Activated CD8-positive, alpha-beta memory T cell treated with anti-CD3 and anti-CD28 coated beads for 1 hour (primary cell): ENCODE measurements at places on chromosomes 2 and 18.

DNA sequence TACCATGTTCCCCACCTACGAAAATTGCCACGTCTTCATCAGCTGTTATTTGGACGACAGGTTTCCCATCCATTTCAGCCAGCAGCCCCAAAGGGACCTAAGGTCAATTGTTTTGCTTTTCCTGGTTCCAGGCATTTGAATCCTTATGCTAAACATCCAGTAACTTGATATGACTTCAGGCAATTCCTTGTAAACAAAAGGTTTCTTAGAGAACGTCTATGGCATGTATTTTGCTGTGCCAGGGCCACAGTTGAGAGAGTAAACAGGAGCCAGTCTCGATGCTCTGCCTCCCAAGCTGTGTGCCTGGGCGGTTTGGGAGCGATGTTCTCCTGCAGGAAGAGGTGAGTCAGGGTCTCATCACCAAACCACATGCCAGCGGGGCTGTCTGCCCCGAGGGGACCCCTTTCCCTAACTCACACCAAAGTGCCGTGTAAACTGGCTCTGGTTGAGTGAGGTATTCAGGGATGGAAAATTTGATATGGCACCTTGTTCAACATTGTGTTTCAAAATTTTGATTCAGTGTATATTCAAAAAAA is 12.9 kb upstream of the MC5R start:
- no peak for DNase-seq

DNA sequence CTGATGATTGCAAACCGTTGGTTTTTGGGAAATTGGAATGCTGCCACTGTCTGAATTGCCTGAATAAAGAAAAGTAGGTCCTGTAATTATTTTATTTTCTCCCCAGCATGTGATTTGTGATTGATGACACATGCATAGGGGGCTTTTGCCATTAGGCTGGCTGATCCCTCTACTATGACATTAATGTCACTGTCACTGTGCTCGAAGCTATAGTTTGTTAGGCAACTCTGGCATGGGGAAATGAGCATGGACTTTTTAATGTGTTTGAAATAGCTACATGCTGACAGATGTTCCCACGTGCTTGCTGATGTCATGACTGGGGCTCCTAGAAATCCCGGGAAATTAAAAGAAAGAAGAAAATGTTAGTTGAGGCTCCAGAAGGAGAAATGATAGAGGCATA is 99.1 kb downstream of the HRH4 start:
- DNase-seq, result no peak

DNA sequence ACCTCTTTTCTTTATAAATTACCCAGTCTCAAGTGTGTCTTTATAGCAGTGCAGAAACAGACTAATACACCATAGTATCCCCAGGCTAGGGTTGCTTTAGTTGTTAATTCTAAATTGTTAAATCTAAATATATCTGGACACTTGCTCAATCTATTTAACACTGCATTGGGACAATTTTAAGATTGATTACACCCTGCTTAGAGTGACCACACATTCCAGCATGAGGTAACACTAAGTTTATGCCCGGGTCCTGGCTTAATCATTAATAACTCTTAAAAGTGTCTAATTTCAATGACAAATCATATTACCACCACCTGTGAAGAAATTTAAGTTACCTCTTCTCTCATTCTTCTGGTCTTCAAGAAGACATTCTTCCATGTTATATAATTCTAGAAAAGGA is 131.4 kb downstream of the ZNF385B start:
- no peak for DNase-seq

DNA sequence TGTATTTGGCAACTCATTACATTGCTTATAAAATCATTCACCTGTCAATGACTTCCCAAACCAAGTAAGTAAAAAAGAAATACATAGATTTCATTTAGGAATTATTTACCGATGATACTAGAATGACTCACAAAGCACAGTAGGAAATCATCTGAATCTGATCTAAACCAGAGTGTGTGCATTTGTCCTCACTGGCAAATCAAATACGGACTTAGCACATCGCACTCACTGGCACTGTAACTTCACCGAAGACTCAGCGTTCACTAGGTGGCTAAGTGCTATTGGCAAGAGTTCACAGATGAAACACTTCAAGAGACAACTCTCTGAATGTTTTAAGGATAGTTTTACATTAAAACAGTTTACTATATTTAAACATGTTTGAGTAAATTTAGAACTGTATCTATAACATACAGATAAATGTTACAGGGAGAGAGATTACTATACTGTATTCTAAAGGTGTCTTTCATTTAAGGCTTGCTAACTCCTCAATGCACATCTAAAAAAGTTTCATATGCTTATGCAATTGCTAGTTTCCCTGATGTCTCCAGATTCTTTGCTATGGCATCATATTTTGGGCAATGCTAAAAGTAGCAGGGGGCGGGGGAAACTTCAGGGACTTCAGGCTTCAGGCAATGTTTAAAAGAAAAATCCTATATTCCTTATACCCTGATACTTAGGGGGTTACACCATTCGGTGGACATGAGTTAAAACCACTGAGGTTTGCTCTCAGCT is 48.8 kb downstream of the STK39 start:
- DNase-seq, result no peak

- no peak for DNase-seq
Observed at GRCh38 chr2:39091543-39091942, 29.3 kb downstream of the SOS1 start.

GRCh38 chr18:30967701-30968100 is 74.8 kb downstream of the DSC3 start:
- DNase-seq, result no peak

- no peak for DNase-seq
Observed at GRCh38 chr18:13446610-13447461, 228.3 kb downstream of the LDLRAD4 start.

- DNase-seq, result no peak
Observed at GRCh38 chr2:180690611-180691010, 289.8 kb upstream of the UBE2E3 start.

DNA sequence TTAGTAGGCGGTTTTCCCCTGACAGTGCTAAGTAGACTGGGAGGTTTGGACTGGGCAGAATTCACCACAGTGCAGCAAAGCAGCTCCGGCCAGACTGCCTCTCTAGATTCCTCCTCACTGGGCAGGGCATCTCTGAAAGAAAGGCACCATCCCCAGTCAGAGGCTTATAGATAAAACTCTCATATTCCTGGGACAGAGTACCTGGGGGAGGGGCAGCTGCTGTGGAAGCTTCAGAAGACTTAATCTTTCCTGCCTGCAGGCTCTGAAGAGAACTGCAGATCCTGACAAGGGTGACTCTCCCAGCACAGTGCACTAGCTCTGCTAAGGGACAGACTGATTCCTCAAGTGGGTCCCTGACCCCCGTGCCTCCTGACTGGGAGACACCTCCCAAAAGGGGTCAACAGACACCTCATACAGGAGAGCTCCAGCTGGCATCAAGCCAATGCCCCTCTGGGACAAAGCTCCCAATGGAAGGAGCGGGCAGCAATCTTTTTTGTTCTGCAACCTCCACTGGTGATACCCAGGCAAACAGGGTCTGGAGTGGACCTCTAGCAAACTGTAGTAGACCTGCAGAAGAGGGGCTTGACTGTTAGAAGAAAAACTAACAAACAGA is 266.8 kb upstream of the CRIM1 start:
- no peak for DNase-seq

DNA sequence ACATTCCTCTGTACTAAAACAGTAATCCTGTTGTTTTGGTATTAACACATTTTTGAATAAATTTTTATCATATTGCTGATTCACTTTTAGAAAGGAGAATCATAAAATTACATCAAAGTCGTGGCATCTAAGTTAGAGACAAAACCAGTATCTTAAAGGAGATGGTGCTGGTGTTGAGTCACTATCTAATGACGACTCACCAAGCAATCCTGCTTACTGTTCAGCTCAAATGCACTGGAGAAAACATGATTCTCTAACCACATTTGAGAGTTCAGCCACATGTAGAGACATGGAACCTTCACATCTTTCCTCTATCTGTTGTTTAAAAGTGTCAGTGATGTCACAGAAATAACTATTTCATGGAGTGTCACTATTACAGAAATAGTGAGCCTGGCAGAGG is 473.8 kb downstream of the TGIF1 start:
- DNase-seq, result no peak

- no peak for DNase-seq
Observed at GRCh38 chr2:67965246-67965645, 97.6 kb downstream of the C1D start.

DNA sequence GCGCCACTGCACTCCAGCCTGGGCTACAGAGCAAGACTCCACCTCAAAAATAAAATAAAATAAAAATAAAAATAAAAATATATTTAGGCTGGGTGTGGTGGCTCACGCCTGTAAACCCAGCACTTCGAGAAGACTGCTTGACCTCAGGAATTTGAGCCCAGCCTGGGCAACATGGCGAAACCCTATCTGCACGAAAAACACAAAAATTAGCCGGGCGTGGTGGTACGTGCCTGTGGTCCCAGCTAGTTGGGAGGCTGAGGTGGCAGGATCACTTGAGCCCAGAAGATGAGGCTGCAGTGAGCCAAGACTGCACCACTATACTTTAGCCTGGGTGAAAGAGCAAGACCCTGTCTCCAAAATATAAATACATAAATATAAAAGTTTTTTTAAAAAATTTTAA is 6.4 kb downstream of the RTN4 start:
- DNase-seq, result no peak

GRCh38 chr2:219384083-219384713 is 3.5 kb downstream of the DNPEP start:
- DNase-seq, result no peak

DNA sequence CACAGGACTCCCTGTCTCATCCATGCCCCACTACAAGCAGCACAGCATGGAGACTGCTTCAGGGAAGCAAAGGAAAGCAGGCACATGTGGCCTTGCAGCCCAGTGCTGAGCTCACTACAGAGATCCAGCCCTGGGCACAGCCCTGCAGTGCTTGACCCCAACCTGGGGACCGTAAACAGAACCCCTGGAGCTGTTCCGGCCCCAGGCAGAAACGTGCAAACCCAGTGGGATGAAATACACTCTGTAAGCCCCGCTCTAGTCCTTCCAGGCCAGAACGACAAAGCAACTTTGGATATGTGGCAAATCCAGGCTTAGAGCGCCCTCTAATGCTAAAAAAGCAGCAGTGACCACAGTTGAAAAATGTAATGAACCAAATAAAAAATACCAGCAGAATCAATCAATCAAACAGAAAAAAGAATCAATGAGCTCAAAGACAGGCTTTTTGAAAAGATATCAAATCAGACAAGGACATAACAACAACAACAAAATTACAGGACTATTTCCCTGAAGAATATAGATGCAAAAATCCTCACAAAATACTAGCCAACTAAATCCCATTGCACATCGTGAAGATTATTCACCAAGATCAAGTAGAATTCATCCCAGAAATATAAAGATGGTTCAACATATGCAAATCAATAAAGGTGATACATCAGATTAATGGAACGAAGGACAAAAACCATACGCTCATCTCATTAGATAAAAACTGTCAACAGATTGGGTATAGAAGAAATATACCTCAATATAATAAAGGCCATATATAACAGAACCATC is 45.6 kb downstream of the ZNF519 start:
- DNase-seq, result no peak
